ENCODE measurements at places on chromosomes 13 and 19.

GRCh38 chr19:58304748-58305064, 471 bp upstream of the ERVK3-1 start:
- peak; percentile 85 for DNase-seq

DNA sequence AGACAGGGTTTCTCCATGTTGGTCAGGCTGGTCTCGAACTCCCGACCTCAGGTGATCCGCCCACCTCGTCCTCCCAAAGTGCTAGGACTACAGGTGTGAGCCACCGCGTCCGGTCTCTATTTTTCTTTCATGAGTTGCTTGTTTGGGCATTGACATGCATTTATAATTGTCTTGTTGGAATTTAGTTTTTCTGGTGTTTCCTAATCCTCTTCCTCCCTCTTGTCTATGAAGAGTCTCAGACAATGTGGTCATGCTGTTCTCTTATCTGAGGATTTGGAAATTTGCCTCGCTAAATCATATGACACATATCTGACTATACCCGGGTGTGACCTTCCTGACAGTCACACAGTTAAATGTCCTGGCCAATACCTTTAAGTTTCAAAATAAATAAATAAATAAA, 7.4 kb upstream of the CEACAM18 start:
- DNase-seq = no peak

GRCh38 chr19:12495002-12495802, 10.6 kb upstream of the ZNF709 start:
- peak; percentile 93 for DNase-seq

- no peak for DNase-seq
These were observed 11.4 kb downstream of the N4BP2L2 start for GRCh38 chr13:32527151-32527550.

DNA sequence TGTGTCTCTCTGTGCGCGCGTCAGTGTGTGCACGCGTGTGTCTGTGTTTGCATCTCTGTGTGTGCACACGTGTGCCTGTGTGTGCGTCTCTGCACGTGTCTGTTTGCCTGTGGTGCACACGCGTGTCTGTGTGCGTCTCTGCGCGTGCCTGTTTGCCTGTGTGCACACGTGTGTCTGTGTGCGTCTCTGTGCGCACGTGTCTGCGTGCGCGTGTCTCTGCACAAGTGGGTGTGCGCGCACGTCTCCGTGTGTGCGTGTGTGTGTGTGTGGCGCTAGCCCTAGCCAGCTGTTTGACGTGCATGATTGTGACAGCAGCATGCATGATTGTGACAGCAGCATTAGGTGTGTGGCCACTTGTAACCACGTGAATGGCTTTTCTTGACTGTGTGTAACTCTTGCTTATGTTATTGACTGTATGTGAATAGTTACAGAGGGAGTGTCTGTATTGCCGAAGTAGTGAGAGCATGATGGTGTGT, 31.1 kb downstream of the ZNF146 start:
- no peak for DNase-seq

DNA sequence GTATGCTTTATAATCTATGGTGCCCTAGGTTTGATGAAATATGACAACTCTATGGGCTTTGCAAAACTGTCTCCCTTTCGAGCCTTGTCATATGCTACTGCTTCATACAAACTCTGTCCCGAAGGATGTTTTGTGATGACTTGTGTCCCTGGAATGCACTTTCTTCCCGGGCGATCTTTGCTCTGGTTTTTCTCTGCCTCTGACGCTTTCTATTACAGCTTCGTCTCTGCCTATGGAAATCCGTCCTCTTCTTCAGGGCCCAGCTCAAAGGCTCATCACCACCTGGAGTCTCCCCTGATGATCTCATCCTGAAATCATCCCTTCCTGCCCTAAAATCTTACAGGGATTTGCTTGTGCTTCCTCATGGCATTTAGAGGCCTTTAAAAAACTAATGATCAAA, 191.5 kb upstream of the KL start:
- no peak for DNase-seq

DNA sequence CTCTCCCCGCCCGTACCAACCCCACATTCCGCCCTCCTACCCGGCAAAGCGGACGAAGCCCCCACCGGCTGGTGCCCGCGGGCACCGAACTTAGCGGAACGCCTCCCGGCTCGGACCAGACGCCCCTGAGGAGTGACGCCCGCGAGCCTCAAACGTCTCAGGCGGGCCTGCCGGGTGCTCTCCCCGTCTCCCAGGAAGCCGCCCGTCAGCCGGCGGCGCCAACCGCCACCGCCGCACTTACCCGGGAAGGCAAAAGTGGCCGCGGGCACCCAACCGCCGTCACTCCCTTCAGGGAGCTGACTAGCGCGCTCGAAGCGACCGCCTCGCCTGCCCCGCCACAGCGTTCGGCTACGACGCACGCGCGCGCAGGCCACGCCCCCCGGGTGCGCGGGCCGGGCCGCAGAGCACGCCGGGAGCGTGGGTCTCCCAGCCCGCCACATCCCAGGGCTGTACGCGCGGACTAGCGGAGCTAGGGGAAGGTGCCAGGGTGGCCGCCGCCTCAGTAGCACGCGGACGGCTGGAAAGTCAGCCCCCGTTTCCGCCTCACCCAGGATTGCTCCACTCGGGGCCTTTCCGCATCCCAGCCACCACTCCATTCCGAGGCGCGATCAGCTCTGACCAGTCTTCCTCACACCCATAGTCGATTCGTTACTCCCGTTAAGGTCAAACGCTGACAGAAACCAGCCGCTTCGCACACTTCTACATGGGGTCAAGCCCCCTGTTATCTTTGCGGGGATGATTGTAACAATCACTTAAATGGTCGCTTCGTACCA, at the start of gene TEX30:
Gene TEX30 (minus strand): TSS at position 346 of the 773 bp plus-strand sequence. CDS start 3,760 bp downstream, outside the sequence.
- peak; percentile 35 for DNase-seq

- DNase-seq = no peak
These were observed 423.8 kb upstream of the GPC6 start for GRCh38 chr13:92802776-92803175.

DNA sequence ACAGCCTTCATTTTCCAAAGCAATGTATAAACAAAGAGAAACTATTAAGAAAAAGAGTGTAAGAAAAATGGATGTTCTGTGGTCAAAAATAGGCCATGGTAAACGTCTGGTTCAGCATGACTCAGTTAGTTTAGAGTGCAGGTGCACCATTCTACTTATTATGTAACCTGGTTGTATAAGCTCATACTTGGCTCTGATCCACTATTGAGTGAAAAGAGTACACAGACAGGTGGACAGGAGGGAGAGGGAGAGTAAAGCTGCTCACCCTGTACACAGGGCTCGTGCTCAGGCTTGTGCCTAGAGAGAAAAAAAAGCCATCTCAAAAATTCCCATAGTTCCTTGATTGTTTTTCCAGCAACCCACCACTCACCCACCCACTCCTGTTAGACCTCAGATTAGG, 85.8 kb upstream of the ZNF91 start:
- no peak for DNase-seq

DNA sequence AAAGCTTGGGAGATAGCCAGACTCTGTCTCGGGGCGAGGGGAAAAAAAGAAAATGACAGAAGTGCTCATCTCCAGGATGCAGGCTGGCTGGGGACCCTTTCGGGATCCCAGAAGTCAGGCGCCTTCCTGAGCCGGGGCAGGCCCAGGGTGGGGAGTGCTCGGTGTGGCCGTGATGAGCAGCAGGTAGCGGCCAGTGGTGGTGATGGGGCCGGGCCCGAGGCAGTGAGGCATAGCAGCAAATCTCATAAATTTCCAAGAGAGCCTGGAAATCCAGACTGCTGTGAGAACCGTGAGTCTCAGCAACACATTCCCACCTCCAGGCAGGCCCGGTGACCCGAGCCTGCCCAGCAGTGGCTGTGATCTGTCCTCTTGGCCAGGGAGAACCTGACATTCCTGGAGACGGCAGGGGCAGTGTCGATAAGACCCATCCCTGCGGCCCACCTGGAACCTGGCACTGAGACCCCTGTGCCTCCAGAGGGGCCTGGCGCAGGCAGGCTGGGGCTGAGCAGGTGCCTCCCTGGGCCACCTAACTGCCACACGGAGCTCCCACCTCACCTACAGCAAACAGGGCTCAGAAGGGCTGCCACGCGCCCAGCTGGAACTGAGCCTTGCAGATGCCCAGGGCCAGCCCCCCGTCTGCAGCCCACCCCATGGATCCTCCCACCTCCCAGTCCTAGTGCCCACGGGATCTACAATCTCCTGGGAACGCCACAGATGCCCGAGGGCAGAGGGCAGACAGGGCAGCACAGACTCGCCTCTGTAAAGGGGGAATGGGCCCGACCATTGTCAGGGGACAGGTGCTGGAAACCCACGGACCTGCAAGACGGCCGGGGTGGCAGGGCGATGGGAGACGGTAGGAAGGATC, 23.4 kb downstream of the IZUMO4 start:
- no peak for DNase-seq

DNA sequence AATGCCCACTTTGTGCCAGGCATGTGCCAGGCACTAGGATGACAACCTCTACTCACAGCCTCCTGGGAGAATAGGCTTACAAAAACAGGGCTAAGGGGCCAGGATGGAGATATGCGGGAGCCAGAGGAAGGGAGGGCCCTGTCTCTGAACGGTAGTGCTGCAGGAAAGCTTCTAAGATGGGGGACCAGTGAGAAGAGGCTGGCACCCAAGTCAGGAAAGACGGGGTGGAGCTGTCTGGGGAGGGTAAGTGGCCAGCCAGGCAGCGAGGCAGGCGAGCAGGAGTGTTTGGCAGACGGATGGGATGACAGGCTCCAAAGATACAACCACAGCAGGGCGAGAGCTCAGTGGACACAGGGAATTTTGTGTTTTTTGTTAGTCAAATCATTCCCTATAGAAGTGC, 44.7 kb upstream of the GPI start:
- DNase-seq = no peak

DNA sequence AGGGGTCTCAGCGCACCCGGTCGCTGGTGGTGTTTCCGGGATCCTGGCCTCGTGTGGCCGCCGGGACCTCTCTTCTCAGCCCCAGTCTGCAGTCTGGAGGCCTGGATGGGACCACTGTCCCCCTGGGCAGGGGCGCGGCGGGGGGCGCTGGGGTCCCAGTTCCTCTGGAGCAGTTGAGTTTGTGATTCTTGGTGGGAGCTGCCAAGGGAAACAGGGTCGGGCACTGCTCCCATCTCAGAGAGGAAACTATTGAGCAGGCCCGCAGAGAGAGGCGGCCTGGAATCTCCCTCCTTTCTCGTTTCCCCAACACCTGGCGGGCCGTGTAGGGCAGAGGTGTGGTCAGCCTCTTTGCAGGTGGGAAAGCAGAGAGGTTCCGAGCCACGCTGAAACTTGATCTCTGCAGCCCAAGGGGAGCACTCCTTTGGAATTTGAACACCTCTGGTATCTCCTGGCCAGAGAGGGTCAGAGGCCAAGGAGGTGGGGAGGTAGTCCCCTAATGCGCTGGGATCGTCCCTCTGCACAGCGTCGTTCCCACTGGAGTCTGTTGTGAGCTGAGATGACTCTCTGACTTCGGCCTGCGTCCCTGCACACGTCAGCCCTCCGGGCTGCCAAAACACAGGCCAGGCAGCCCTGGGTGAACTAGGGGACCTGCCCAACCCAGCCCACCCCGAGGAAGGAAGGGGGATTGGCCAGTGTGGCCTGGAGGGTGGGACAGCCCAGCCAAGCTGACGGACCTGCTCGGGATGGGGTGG, 741 bp downstream of the PLEKHF1 start:
- no peak for DNase-seq

DNA sequence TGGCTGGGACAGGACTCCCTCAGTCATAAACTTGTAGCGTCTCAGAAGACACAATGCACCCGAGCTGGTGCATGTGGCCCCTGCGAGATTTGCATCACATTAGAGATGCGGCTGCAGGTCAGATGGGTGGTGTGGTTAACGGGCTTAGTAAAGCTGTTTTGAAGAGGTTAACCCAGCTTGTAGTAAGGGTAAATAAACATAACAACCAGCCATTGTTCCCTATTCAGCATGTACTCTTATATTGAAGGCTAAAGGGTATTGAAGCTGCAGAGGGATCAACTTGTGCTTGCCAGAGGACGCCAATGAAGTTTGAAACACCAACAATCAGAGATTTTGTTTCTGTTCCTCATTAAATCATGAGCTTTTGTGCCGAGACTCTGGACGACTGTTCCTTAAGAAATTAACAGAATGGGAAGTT, 79.4 kb downstream of the ZIC5 start:
- peak; percentile 15 for DNase-seq

DNA sequence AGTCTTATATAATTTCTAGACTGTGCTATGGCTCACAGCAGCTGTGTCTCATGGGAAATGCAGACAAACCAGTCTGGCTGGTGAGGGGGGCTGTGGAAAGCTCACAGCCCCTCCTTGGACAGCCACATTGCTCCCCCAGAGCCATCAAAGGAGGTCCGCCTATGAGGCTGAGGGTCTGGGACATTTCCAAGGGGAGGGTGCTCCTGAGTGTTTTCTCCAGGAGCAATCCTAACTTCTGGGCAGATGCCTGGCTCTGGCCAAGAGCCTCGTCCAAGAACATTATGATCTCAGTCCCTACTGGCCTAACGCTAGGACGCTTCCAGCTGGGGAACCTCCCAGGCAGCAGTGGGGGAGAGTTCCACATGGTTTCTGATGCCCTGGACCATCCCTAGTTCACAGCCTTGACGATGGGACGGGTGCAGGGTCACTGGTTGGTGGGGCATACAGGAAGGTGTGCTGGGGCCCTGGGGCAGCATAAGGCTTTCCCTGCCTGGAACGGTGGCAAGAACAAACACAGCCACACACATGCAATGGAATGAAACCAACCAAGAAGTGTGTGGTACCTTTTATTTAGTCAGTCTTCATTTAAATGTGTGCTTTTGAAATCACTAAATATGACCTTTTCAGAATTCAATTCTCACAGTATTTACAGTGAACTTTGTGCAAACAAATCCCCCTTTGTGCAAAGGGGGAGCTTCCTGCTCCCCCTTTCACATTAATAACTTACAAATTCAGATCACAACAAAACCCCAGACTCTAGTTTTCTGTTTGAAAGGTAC, 60.6 kb downstream of the CDADC1 start:
- no peak for DNase-seq

Measured in NCI-H510A treated with DMSO at 0.1 percent for 48 hours (cell line).